GM04503 (cell line): ENCODE measurements at places on chromosomes 11 and 22.

DNA sequence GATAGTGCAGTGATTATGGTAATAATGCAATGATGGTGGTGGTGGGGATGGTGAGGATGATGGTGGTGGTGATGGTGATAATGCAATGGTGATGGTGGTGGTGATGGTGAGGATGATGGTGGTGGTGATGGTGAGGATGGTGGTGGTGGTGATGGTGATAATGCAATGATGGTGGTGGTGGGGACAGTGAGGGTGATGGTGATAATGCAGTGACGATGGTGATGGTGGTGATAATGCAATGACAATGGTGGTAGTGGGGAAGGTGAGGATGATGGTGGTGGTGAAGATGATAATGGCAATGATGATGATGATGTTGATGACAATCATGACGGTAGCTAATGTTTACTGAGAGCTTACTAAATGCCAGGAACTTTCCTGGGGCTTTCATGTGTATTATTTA lies 79.6 kb upstream of the MYOD1 start:
- no peak for DNase-seq

- no peak for DNase-seq
Measured at GRCh38 chr11:134639586-134640330, 227.7 kb upstream of the B3GAT1 start.

- DNase-seq: no peak
Measured at GRCh38 chr11:58626934-58627483, 4.5 kb downstream of the CNTF start.

GRCh38 chr11:72140661-72141060 lies 5.1 kb downstream of the FOLR3 start:
- DNase-seq: no peak

DNA sequence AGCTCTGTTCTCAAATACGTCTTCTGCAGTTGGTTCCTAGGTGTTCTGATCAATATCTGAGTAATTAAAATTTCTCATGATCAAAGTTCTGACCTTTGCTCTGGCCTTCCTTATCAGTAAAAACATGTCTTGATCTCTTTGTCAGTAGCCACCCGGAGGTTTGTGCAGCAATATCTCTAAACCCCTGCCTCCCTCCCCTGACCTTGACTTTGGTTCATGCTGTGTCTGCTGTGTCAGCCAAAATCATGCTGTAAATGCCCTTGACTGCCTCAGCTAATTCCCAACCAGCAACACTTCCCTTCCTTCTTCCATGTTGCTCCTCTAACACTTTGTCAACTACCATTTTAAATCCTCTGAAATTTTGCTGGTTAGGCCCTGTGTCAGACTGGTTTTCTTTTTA lies 424.7 kb downstream of the FAM181B start:
- no peak for DNase-seq

DNA sequence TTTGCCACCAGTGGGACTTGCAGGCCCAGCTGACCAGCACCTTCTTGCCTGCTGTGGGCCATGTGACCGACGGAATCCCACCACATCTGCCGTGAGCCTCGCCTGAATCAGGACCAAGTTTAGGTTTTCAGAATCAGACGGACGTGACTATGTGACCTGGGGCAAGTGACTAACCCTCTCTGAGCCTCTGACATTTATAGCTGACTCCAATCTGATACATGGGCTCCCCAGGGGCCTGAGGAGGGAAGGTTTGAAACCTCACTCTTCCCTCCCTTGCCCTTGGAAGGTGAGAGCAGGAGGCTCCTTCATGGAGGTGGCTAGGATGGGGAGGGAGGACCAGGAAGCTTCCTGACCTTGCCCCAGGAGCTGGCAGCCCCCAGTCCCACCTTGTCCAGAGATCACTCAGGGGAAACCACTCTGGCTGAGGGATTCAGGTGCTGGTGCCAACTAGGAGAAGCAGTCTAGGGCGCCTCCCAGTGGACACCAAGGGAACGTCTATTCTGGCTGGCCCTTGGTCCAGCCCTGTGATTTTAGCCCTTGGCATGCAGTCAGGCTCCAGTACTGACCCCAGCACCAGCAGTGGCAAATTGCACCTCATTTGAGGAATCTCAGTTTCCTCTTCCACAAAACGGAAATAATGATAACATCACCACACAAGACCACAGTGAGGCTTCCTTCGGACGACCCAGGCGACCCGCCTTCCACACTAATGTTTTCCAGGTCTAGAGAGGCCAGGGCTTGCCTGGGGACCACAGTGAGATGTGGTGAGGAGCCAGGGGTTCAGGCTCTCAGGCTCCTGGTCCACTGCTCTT lies 47.2 kb upstream of the SYT7 start:
- peak; percentile 19 for DNase-seq

GRCh38 chr11:58980159-58980843 lies 41.0 kb downstream of the GLYATL1 start:
- no peak for DNase-seq

- DNase-seq: peak; percentile 4
Measured at GRCh38 chr11:67613960-67614715, 7.4 kb downstream of the NDUFV1 start.

DNA sequence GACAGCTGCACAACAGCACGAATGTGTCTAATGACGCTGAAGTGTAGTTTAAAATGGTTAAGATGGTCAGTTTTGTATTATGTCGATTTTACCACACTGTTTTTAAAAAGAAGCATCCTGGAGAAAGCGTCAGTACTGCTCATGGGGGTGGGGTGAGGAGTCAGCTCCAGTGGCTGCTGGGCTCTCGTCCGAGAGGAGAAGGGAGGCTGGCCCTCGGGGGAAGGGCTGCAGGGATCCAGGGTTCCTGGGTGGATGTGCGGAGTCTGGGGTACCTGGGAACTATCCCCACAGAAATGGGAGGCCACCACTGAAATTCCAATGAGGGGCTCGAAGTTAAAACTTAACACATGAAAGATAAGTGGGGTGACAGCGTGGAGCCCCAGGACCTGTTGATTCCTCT lies 11.9 kb downstream of the C11orf21 start:
- DNase-seq: no peak

DNA sequence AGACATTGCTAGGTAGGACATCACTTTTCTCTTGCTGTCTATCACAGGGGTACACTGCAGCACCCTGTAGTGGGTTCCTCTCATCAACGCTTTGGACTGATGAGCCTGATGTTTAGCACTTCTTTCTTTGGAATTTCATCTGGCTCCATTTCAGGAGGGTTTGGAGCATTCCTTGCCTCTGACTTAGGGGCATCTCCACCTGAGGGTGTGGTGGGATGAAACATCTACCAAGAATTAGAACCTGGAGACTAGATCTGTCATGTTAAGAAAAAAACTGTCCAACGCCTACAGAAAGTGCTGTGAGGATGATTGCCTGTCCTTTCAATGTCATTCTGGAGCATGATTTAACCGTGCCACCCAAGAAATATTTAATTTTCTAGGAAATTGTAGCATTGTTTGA lies 648.4 kb downstream of the ETS1 start:
- DNase-seq: no peak

- DNase-seq: no peak
Measured at GRCh38 chr22:42544686-42545085, 9.1 kb upstream of the SERHL2 start.

GRCh38 chr22:36343720-36344105 lies 44.1 kb downstream of the MYH9 start:
- no peak for DNase-seq

- no peak for DNase-seq
Measured at GRCh38 chr11:70836071-70836470, 416.3 kb downstream of the SHANK2 start.

GRCh38 chr11:129189646-129190045 lies 2.5 kb downstream of the ARHGAP32 start:
- DNase-seq: no peak

DNA sequence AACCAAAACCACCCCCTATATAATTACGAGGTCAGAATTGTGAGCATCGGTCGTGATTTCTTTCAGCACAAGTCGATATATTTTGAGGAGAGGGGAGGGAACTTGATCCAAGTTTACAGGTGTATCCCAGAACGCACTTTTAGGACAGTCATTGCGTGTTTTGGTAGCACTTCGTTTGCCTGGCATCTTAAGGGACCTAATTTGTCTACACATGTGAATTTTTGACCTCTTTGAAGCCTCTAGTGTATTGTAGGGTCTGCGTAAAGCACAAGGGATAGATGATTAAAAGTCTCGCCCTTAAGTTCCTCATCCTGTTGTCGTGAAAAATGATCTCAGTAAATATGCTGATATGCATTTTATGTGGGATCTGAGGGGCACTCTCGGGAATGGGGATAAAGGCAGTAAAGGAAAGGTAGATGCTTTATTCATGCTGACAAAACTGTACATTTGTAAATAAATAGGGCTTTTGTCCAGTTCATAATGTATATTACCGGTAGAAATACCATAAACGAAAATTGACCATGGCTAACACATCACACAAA lies 632 bp upstream of the CCDC34 start:
- DNase-seq: no peak

GRCh38 chr11:105070306-105070705 lies 25.2 kb upstream of the CARD16 start:
- DNase-seq: no peak

DNA sequence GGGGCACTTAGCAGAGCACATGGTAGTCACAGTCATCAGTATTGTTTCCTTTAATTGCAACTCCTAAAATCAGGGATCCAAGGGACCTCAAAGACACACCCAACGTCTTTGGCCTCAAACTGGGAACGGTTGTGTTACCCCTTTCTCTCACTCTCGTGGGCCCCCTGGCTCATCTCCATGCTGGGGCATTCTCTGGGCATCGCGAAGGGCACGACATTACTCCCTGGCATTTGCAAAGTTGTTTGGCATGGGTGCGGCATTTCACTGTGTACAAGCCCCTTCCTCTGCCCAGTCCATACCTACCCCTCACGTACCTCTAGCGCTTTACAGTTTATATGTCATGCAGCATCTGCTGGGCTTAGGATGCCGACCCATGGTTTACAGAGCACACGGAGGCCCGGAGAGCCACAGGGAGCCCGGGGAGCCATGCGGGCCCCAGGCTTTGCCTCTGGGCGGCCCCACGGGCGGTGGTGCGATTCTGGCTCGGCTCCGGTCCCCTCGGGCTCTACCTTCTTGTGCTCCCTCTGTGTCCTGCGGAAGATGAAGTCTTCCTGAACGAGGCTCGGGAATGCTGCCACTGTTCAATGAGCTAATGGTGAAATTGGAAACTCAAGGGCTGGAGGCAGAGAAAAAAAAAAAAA lies 21.9 kb upstream of the CACNG2 start:
- no peak for DNase-seq

GRCh38 chr11:44530413-44531115 lies 34.9 kb upstream of the CD82 start:
- DNase-seq: no peak

DNA sequence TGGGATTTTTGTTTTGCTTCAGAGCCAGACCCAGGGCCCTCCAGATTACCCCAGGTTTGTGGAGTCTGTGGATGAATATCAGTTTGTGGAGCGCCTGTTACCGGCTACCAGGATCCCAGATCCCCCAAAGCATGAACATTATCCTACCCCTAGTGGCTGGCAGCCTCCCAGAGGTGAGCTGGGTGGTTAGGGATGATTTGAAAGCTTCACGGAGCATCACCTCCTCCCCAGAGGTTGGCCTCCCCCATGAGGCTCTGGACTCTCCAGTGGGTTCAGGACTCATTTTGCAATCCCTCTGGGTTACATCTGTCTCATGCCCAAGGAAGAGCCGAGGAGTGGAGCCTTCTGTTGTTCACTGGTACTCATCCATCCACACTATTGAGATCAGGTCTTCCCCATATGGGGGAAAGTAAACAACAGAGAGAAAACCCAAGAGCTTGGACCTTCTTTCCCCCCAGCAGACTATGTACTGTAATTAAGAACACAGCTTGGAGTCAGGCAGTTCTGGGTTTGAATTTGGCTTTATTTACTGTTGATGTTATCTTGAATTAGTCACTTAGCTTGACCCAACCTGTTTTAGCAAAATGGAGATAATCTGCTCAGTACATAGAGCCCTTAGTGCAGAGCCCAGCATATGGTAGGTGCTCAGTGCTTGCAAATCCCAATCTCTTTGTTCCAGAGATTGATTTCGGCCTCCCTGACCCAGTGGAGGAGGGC lies 2.5 kb downstream of the MRPL49 start:
- no peak for DNase-seq

GRCh38 chr11:83401506-83402225 lies 115.5 kb upstream of the CCDC90B start:
- DNase-seq: no peak

GRCh38 chr11:76268498-76268897 lies 62.2 kb upstream of the WNT11 start:
- DNase-seq: no peak

DNA sequence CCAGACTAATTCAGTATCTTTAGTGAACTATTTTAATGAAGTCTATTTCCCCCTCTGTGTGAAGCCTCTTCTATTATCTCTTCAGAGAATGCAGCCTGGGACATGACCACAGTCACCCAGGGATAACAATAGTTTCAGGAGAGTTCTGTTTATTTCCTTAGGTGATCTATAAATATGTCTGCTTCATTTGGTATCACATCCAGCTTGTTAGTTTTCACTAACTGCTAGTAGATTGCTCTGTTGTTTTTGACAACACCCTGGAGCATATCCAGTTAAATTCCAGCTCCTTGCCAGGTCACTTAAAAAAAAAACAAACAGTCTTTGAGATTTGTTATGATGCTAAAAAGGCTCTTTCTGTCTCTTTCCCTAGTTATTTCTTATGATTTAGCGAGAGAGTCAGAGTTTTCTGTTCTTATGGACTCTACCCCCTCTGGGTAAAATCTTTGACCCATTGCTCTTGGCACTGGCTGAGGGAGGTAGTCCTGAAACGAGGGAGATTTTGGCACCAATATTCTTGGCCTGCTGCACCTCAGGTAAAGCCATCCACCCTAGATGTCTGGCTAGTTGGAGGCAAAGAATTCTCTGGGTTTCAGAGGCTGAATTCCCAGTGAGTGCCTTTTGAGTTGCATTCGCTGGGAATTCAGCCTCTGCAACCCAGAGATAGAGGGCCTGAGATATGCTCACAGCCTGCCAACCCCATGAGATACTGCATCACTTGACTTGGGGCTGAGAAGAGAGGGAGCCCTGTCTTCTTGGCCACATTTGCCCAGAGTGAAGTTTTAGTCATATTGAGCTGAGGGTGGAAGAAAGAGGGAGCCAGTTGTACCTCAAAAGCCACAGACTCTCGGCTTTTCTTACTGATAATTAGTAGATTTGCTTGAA lies 159.1 kb downstream of the PGR start:
- no peak for DNase-seq

DNA sequence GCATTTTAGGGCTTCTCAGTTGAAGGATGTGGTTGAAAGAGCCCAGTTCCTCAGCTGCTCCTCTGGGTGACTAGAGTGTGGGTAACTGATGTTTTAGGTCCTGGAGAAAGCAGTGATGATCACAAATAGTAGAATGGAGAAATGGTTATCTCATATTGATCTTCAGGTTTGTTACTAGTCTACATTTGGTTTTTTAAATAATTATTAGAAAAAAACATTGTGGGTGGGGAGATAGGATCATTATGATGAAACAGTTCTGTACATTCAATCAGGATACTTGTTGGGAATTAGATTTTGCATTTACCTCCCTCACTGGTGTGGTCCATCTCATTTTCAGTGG lies 24.9 kb downstream of the SREBF2 start:
- DNase-seq: no peak

DNA sequence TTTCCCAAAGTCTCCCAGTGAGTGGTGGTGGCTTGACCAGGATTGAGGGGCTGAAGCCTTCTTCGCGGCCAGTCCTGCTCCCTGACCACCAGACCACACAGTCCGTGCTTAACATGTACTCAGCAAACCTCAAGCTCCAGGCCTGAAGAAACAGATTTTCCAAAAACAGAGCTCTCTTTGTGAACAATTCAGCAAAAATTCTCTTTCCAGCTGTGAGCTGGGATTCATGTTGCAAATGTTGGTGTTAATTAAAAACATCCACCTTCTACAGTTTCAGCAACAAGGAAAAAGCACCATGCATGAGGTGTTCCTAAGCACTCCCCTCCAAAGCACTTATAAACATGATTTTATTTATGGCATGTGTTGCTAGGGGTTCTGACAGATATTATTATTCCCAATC lies 129.5 kb downstream of the ETS1 start:
- DNase-seq: no peak
